ENCODE measurements at places on chromosomes 2 and 18. TPM values are rescaled to one million over a fixed set of nuclear protein-coding genes. Genes with fewer than 3 reads are reported as not detected.

VWC2L gene
- not detected for total RNA-seq

CEP68 gene
- 22.8 TPM for total RNA-seq

KIF1A gene
- total RNA-seq = 2.0 TPM

SIX3 gene
- not detected for total RNA-seq

LIPT1 gene
- 10.1 TPM for total RNA-seq

CROCC2 gene
- total RNA-seq = not detected

STPG4 gene
- 0.19 TPM for total RNA-seq

CDH19 gene
- not detected for total RNA-seq

LRRFIP1 gene
- total RNA-seq = 164 TPM

CAPG gene
- total RNA-seq = 263 TPM

CHRNA1 gene
- total RNA-seq = not detected

TTC32 gene
- total RNA-seq = 41.2 TPM

NT5DC4 gene
- total RNA-seq = not detected

ASB18 gene
- not detected for total RNA-seq

TGIF1 gene
- 39.5 TPM for total RNA-seq

CASP10 gene
- total RNA-seq = 46.1 TPM

CKAP2L gene
- total RNA-seq = 38.9 TPM

All from activated naive CD8-positive, alpha-beta T cell treated with anti-CD3 and anti-CD28 coated beads, Interleukin-2, amount 10 ng/mL, durations not matched to agents 7 days and 5 days (primary cell).